ENCODE measurements at places on chromosomes 3 and 15.

DNA sequence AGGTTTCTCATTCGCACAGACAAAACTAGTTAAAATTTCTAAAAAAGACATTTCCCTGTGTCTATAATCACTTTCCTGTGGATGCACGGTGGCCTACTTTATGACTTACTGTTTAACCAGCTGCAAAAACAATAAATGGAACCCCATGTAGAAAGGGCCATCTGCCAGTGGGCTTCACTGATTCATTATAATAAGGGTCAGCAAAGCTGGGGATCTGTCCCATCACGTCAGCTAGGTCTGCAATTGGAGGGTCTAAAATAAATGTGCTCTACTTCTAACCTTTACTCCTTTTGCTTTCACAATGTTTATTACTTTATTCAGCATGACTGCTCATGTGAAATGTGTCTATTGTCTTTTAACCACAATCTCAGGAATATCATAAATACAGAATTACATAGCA is 43.1 kb upstream of the NMD3 start:
- DNase-seq = no peak

DNA sequence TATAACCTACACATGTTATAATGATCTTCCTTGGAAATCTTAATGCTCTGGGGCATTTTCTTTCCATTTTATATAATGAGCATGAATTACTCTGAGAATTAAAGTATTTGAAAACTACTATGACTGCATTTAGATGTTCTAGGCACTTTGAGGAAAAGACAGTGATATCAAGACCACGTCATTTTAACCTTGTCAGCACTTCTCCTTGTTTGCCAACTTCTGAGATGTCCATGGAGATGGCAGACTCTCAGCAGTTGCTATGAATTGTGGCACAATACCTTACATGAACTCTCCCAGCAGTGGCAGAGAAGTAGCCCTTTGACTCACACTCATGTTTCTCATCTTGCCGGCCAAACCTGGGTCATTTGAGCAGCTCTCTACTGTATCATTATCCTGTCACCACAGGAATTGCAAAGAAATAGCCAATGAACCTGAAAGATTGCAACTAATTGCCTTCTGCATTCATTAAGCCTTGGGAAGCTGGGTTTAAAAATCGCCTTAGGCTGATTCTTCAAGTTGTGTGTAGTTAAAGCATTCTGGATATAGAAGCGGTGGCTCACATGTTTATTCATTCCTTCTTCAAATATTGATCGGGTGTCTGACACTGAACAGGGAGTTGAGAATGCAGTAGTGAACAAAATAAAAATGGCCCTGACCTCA is 272.2 kb upstream of the CFAP20DC start:
- no peak for DNase-seq

- DNase-seq = no peak
Observed at GRCh38 chr15:69338535-69339213, 40.0 kb downstream of the PAQR5 start.

DNA sequence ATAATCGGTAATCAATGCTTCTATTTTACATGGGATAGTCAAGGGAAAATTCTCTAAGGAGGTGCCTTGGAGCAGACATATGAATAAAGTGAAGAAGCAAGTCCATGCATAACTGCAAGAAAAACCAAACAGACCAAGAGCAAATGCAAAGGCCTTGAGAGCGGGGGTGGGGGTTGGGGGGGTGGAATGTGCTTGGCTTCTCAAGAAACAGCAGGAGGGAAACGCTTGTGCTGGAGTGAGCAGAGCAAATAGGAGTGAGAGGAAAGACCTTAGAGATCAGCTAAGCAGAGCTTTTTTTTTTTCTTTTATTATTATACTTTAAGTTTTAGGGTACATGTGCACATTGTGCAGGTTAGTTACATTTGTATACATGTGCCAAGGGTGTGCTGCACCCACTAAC is 260.8 kb downstream of the ARPP21 start:
- no peak for DNase-seq

DNA sequence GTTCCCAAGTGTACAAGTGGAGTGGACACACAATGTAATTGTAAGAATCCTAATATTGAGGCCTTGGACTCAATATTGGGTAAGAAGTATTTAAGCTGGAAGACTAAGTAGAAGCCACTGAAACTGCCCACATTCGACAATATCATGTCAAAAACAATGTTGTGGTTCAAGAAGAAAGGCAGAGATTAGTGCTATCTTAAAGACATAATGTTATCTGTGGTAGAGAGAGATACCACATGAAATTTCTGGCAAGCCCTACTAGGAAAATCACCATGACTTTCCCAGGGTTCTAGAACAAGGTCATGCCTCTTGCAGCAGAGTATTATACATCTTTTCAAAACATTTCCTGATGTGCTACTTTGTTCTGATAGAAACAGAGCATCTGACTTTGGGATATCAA is 192.6 kb downstream of the RAP2B start:
- no peak for DNase-seq

DNA sequence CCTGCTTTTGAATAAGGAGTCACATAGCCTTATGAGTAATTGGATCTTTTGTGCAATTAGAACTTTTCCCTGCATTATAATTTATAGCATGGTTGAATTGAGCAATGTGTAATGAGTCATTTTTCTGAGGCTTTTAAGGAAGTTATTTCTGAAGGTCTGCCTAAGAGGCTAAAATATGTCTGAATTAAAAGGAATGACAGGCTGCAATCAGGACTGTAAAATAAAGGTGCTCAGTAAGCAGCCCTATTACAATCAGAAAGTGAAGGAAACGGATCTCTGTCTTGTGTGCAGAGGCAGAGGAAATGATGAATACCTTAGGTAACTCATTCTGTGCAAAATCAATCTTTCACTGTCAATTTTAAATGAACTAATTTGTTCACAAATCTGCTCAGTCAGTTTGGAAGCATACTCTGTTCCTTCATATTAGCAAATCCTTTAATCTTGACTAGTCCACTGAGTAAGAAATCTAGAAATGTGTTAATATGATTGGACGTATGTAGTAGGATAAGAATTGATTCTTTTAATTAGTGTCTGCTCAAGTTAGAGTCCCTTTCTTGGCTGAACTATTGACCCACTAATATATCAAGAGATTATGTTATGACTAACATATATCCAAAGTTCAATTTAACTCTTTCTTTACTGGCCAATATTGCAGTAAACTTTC is 290.1 kb downstream of the ZIC1 start:
- DNase-seq = no peak

DNA sequence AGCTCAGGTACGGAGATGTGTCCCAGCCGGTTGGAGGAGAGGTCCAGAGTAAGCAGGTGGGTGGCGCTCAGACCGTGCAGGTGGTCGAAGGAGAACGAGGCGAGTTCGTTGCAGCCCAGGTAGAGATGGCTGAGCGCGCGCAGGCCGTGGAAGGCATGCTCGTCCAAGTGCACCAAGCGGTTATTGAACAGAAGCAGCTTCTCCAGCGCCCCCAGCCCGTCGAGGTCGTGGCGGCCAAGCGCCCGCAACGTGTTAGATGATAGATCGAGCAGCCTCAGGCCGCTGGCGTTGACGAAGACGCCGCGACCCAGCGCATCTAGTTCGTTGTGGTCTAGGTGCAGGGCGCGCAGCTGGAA is 648 bp downstream of the AMIGO3 start:
- DNase-seq = no peak

- DNase-seq = no peak
Observed at GRCh38 chr3:30438126-30438525, 168.3 kb upstream of the TGFBR2 start.

GRCh38 chr3:133855002-133855370 is 40.7 kb downstream of the RAB6B start:
- DNase-seq = no peak

DNA sequence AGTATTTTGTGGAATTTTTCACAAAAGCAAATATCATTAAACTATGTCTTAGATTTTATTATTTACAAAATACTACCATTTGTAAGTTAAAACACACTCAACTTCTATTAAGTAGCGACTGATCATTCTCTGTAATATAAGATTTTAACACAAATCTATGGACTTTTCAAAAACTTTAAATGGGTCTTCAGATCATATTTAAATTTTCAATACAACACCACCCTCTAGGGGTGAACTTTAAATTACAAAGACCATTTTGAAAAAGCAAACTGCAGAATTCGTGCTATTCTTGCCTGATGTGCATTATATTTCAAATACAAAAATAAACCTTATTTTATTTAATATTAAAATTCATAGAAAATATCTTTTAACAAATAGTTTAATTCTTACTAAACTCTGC is 8.2 kb upstream of the VGLL4 start:
- DNase-seq = no peak

- no peak for DNase-seq
Observed at GRCh38 chr3:52682016-52682415, 3.7 kb downstream of the PBRM1 start.

DNA sequence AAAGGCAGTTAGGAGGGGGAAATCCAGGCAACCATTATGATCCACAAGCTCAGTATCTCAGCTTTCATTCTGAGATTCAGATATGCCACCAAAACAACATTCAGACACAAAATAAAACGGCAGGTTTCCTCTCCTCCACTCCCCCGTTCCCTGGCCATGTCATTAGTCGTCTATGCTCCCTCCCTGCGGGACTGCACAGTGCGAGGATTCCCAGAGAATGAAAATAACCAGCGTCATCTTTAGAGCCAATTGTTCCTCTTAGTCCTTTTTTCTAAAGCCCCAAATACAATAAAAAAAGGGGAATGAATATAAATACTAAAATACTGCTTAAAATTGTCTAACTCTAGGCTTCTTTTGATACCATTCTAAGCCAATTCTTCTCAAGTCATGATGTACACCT is 7.8 kb upstream of the SLCO3A1 start:
- no peak for DNase-seq

Data from activated CD4-positive, alpha-beta T cell treated with anti-CD3 and anti-CD28 coated beads for 1 hour (primary cell).